ENCODE measurements at places on chromosomes 12 and 14.

DNA sequence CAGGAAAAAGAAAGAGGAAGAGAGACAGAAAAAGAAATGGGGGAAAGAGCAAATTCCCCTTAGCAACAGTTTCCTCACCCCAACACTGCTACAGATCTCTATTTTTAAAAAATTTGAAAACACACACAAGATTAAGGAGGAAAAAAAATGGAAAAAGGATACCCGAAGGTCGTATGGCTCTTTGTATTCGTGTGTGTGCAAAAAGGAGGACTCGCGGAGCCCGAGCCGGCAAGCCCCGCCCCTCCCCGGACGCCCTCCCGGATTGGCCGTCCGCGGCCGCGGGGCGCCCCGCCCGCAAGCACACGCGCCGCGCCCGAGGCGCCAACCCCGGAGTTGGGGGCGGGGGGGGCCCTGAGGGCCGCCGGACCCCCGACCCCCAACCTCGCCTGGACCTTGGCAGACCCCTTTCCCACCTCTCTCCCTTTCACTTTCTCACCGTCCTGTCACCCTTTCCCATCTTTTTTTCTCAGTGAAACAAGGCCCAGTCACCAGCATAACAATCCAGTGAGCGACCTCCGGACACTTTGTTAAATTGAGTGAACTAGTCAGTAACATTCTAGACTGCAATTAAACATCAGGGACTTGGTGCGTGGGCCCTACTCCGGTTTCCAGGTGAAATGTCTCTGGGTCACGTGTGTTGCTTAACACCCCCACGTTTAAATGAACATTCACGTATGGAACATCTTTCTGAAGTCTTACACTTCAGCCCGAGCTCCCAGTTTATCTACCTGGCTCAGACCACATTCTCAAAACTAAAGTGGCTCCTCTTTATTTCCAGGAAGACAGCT, at the start of gene C14orf93:
TSS of gene C14orf93 (minus strand) at position 205 of the 788 bp plus-strand sequence. CDS start 11,120 bp downstream, outside the sequence.
- DNase-seq: no peak

DNA sequence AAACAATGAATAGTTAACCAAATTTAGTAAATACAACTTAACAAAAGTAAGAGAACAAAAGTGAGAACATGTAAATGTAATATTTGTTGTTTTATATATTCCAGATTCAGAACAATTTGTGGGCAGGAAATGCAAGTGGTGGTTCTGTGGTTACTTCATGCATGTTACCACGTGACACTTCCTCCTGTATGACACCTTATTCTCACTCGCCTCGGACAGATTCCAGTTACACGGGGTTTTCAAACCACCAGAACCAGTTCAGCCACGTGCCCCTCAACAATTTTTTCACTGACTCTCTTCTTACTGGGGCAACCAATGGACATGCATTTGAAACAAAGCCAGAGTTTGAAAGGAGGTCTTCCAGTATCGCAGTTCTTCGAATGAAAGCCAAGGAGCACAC, 21.0 kb downstream of the ALX1 start:
- no peak for DNase-seq

GRCh38 chr14:67963960-67964812, 144.6 kb downstream of the RAD51B start:
- DNase-seq: peak; percentile 44

DNA sequence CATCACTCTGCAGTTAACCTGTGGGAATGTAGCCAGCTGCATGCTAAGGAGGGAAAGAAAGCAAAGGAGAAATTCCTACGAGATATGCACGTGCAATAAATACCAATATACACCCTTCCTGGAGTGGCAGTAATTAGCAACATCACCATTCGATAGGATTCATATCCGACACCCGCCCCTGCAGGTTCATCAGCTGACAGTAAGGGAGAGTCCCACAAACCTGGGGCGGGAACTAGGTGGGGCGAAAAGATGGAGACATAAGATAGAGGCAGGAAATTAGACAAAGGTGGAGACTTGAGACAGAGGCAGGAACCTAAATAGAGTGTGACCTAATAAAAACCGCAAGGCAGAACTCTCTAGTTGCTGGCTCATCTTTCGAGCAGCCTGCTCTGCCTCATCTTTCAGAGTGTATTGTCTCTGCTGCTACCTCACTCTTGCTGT, 51.6 kb downstream of the PLEKHG3 start:
- DNase-seq: peak; percentile 91

- no peak for DNase-seq
Measured at GRCh38 chr12:28622406-28622805, 432.1 kb downstream of the CCDC91 start.

Measured in PC-9 (cell line).